ENCODE measurements at places on chromosomes 2 and 18.
A peak's percentile ranks its signal among the peaks of the same experiment; 100 is the strongest.

DNA sequence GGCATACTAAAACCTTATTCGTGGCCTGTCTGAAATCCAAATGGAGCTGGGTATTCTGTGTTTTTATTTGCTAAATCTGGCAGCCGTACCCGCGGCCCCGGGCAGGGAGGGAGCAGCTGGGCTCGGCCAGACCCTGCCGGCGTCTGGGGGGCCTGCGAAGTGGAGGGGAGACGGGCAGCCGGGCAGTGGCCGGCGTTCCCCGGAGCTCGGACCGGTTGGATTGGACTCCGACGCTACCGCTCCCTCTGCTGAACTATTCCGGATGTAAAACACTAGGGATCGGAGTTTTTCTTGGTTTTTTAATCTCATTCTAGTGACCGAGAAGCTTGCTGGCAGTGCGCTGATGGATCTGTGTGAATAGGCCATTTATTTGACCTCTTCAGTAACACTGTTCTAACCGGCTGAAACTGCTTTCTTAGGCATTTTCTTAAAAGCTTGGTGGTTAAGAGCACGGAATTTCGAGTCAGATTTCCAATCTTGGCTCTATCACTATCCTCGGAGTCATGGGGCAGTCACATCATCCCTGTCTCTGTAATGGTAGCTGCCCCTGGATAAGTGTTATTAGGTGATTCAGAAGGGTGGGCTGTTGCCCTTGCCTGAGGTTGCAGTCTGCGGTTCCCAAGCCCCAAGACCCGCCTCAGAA, 694 bp downstream of the UNC50 start:
- peak; percentile 78 for DNase-seq

DNA sequence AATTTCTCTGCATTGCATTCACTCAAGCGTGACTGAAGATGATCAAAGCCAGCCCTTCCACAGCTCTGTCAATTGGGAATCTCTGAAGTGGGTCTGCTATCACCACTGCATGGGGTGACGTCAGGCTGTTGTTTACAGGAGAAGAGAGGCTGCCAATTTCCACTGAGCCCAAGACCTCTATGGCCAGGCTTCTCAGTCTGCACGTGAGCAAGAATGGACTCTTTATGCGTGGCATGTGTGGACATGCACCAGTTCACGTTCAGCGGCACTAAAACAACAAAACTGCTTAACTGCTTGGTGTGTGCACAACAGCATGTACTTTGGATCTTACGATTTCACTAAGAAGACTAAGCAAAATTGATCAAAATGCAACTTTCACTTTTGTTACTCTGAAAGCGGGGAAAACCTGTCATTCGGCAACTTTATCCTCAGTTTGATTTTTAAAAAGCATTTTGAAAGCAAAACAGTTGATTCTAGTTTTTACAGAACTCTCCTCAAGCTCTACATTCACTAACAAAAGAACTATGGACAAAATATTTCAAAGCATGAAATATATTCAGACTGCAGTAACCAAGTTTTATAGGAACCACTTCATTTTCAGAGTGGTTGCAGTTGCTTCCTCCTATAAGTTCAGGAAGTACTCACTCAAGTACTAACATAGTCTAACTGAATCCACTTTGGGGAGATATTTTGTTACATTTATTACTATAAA, 77.0 kb upstream of the SERTAD2 start:
- DNase-seq: peak; percentile 92

GRCh38 chr2:147033044-147033443, 811.8 kb upstream of the ACVR2A start:
- DNase-seq: peak; percentile 5

DNA sequence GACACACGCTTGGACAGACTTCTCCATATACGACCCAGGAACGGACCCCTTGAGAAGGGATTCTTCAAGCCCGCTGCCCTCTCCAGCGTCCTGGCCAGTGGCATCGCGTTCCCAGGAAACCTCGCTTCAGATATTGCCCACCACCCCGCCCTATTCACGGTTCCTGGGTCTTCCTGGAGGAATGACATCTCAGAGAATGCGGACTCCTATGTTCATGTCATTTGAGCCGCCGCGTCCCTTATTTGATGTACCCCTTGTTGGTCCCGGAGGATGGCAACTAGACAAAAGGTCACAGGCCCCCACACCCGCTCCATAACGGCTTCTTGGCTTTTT, 588 bp upstream of the CCDC93 start:
- DNase-seq: no peak

DNA sequence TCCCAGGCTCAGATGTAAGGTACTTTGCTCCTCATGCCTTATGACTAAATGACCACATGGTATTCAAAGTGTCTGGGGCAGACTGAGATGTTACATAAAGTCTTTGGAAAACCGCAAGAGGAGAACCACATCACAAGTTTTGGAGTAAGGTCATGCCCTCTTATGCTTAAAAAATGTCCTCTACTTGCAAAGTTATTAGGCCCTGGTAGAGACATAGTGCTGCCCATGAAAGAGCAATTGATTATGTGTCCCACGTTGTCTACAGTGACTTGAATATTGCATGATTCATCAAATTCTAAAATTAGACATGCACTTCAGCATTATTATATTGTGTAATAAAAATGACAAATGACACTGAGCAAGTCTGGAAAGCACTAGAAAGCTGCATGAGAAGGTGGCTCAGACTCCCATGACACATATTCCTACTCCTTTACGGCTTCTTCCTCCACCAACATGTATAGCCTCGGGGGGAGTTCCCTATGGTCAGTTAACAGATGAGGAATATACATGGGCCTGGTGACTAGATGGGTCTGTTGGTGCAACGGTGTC, 602.6 kb upstream of the VRK2 start:
- DNase-seq: peak; percentile 33

- no peak for DNase-seq
These were observed 1176.9 kb upstream of the LRRTM1 start for GRCh38 chr2:81481242-81481993.

DNA sequence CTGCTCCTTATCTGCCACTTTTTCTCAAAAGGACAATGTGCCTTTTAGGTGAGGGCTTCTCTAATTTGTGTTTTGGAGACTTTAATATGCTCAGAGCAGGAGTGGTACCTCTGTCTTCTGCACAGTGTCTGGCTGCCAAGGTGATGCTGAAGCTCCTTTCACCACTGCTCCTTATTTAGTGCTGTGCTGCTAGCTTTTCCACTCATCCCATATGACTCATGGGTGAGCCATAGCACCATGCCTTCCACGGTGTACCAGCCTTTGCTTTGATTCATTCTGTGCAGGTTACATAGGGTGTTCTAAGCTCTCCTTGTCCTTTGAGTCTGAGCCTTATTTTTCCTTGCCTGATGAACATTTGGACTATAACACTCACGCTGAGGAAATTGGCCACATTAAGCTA, 202.4 kb downstream of the ARL6IP6 start:
- DNase-seq: peak; percentile 79

DNA sequence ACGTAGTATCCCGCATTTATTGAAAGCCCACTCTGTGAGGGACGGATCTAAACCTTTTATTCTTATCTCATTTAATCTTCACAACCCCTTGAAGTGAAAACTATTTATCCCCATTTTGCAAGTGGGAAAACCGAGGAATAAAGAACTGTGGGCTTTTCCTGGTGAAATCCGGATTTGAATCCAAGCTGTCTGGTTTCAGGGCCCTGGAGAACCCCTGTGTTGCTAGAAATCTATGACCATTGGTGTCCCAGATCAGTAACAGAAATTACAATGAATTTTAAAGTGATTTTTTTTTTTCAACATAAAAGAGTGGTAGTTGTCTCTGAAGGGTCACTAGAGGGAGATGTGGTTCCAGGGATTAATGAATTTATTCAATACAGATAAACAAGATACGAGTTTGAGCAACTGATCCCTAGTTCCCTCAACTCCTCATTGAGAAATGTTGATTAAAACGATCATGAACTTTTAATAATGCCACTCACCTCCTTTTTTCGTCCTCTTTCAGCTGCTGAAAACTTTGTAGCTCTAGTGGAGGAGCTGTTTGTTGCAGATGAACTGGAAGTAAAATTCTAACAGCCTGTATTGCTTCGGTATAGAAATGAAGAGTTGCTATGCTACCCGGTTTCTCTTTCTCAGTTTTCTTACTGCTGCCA, 940 bp downstream of the XRCC5 start:
- peak; percentile 76 for DNase-seq

DNA sequence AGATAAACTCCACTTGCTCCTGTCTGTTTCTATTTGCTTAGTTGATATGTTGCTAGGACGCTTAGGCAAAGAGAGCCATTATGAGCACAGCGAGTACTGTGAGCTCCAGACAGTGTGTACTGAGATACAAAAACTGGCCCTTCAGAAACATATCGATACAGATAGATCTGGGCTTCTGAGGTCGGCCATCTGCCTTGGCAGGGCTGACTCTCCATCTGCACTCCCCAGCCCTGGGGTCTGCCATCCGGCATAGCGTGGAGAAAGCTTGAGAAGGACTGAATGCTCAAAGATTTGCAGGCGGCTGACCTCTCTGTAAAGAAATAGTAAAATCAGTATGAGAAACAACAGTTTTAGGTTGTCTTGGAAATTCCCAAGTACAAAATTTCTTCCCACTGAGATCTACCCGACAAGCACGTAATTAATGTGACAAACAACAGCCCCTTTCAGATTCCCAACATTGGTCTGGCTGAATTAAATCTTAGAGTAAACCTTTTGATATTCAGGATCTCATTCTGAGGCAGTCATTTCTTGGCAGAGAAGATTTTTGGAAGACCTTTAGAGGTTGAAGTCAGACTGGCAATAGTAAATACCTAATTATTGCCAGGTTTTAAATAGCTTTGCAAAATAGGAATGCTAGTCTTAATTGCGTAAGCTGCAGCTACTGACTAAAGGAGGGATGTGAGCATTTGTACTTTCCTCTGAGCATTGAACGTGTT, 127.4 kb downstream of the CHST9 start:
- no peak for DNase-seq

DNA sequence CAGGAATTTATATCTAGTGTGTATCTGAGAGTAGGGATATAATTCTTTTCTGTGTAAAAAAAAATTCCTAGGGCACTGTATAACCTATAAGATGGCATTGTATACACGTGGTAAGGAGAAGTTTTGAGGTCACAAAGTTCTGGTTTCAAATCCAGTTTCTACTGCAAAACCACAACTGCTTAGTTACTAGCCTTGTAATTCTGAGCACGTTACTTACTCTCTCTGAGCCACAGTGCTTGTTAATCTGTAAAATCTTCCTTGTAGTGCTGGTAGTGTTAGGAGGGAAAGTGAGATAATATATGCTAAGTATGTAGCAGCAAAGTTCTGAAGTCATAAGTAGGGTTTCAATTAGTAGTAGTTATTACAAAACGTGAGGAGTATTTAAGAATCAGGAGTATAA, 175.4 kb downstream of the SATB2 start:
- DNase-seq: no peak

DNA sequence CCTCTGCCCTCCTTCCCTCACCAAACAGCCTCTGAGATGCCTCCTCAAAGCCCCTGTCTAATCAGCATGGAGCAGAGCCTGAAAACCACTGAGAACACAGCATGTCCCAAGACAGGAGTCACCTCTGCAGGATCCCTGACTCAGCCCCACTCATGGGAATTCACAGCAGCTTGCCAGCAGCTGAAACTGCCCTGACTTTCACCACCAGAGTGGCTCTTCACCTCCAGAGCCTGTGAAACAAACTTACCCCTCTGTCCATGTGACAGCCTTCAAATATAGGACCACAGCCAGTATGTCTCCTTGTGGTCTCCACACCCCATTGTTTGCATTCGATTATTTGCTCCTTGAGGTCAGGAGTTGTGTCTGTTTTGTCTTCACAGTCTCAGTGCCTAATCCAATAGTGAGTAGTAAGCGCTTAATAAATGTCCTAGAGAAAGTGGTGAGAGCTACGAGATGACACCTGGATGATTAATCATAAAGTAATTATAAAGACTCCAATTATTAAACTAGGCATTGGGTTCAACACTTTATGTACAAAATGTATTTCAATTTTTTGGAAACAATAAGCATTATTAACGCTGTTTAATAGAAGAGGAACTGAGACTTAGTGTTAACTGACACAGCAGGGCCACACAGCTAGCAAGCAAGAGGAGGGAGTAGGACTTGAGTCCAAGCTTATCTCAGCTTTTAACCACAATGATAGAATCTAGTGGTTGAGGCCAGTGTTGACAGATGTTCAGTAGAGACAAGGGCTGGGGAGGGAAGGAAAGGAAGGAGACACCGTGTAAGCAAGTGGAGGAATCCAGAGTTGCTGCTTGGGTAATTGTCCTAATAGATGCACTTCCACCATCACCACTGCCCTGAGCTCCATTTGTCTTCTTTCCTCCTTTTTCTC, 358.7 kb upstream of the TNP1 start:
- peak; percentile 84 for DNase-seq

DNA sequence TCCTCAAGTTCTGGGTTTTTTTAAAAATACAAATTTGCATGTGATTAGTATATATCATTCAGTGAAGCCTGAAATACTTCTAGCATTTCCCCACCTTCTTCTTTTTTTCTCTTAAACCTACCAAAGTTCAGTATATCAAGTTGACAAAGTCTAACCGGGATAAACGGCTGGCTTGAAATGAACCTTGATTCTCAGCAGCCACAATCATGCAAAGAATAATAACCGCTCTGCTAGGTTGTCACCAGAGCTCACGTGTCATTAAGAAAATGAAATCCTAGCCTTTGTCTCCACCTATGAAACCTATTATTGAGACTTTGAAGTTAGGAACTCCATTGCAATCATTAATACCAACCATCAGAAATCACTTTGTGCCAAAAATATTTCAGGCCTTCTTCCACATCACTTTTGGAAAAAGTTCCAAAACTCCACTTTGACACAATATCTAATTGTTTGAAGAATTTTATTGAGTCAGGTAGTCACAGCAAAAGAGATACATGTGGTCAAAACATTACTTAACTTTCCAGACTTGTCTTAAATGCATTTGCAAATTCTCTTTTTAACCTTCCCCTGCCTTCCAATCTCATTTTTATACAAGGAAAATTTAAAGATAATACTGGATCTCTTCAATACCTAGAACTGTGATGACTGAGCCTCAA, 285.6 kb upstream of the ACVR2A start:
- DNase-seq: no peak

DNA sequence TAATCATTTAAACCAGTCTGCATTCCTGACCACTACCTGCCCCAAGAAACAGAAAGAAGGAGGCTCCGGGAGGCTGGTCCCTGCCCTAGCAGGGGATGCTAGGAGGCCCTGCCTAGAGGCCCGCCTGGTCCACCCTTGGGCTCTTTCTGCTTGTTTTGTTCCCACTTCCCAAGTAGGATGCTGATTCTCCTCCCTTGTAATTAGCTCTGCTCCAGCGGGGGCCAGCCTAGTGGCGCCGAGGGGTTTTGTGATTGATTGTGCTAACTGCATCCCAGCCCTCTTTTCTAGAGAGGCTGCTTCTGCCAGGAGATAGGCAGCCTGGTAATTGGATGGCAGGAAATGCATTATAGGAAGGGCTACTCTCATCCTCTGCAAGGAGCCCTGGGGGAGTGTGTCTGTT, 220.0 kb downstream of the LOXHD1 start:
- DNase-seq: no peak

DNA sequence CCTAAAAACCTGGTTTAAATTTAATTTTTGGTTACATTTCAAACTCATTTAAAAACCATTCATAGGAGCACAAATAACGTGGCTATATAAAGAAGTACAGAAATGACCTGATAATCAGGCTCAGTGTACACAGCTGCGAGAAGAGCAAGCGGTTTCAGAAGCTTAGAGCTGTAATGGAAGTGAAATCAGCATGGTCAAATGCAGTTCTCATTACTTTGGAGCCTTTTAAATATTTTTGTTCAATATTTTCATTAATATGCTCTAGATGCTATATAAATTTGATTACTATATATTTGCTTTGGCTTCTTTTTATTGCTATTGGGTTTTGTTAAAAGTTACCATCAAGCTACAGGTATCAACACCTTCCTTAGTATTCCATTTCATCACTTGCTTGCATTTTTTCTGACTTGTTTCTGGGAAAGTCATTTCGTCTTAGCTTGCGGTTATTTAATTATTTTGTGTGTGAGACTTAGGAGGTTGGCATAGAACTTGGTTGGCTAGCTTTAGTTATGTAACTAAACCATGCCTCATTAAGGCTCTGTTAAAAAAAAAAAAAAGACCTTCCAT, 58.7 kb downstream of the AFTPH start:
- DNase-seq: no peak

Data from GM23248 (cell line).